Osteoblast (primary cell): ENCODE measurements at places on chromosomes 1 and 21. TPM values are rescaled to one million over a fixed set of nuclear protein-coding genes. Genes with fewer than 3 reads are reported as not detected.

Gene PIGR
- total RNA-seq, result not detected in 2 replicates

Gene CCDC185
- not detected in 2 replicates for total RNA-seq

Gene AQP10
- total RNA-seq, result not detected in 2 replicates

Gene RBM11
- total RNA-seq, result under 0.01 and 1.2 TPM in 2 replicates

DNA sequence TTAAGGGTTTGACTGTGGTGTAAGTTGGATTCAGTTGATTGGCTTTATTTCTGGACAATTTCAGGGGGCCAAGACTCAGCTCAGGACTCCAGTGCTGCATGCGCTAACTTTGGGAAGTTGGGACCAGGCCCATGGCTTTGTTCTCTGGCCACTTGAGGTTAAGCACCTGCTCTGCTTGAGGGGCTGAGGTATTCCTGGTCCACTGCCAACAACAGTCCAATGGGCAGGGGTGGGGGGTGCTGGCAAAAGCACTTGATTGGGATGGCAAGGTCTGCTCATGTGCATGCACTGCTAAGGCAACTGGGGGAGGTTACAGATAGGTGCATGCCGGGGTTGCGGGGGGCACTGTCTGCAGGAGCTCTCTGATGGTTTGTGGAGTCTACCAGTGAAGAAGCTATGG lies 52.6 kb upstream of the ASB17 start:
- DNase-seq, result peak; percentile 30

GRCh38 chr1:81453367-81453703 lies 347.4 kb upstream of the ADGRL2 start:
- no peak for DNase-seq

DNA sequence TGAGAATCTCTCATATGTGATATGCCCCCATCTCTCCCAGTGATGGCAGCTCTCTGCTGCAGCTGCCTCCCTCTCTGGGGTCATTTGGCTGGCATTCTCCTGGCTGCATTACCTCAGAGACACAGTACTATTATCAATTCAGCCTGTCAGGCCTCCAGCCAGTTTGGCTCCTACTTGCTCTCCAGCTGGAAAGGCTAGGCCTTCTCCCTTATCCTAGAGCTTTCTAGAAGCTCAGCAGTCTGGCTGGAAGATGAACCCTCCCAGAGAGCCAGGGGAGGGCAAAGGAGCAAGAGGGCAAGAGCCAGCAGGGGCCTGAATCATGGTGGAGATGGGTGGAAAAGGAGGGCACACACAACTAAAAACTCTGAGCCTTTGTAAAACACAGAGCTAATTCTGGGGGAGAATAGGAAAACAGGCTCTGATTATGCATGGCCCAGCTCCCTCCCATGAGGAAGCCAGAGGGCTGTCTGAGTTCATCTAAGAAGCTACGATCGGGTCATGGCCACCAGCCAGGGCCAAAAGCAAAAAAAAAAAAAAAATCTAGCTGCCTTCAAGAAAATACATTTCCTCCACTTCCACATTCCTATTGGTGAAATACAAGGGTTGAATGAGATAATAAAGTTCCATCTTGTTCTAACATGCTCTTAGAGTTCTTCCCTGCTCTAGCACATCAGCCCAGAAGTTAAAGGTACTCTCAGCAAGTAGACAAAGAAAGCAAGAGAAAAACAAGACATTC lies 8.8 kb downstream of the LAMB3 start:
- DNase-seq, result peak; percentile 66
